ENCODE measurements at places on chromosomes 12 and 14.

DNA sequence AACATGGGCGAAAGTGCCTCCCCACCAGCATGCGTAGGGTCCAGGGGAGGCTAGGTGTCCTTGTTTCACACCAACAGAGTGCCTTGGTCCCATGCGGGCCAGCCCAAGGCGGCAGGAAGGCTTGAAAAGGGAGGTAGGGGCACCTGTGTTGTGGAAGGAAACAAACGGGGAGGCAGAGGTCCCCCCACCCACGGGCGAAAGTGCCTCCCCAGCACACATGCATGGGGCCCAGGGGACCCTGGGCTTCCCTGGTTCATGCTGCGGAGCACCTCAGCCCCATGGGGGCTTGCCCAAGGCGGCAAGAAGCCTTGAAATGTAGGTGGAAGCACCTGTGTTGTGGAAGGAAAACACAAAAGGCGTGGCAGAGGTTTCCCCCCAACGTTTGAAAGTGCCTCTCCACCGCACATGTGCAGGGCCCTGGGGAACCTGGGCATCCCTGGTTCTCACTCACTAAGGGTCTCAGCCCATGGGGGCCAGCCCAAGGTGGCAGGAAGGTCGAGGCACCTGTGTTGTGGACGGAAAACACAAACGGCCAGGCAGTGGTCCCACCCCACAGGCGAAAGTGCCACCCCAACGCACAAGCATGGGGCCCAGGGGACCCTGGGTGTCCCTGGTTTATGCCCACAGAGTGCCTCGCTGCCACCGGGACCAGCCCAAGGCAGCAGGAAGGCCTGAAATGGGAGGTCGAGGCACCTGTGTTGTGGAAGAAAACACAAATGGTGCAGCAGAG lies 374.7 kb downstream of the ALG10 start:
- no peak for DNase-seq

DNA sequence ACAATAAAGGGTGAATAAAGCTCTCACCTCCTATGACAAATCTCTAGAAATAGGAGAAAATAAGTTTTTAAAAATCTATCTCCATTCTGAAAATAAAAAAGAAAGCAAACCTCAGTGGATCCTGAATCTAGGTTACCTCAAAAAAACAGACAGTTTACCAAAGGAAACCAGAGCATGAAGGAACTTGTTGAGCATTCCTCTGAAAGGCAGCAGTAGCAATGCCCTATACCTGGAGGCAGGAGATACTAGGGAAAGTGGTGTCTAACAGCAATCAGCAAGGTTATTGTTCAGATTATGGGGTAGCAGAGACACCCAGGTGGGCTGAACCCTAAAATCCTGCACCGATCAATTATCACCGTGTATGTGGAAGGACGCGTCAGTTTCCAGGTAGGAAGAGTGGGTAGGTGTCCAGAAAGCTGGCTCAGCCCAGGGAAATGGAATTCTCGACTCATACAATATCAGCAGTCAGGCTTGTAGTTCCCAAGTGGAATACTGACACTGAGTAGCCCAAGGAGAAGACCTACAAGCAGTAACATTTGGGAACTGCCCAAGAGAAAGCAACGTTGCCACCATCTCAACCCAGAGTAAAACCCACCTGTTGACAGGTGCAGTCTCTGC lies 128.3 kb downstream of the ST8SIA1 start:
- no peak for DNase-seq

- DNase-seq: no peak
These were observed 698.9 kb downstream of the BCL11B start for GRCh38 chr14:98573082-98573481.

- DNase-seq: no peak
These were observed 8.4 kb upstream of the SIX1 start for GRCh38 chr14:60657456-60658210.

- DNase-seq: no peak
These were observed 41.8 kb upstream of the PPP2R5C start for GRCh38 chr14:101719708-101720107.

GRCh38 chr14:42316693-42317092 lies 710.0 kb downstream of the LRFN5 start:
- DNase-seq: no peak

GRCh38 chr12:54658306-54659264 lies 10.4 kb upstream of the DCD start:
- DNase-seq: peak; percentile 38

GRCh38 chr14:58547649-58548048 lies 90.1 kb upstream of the DACT1 start:
- DNase-seq: no peak

- DNase-seq: no peak
These were observed 43.2 kb downstream of the CPSF2 start for GRCh38 chr14:92164958-92165357.

DNA sequence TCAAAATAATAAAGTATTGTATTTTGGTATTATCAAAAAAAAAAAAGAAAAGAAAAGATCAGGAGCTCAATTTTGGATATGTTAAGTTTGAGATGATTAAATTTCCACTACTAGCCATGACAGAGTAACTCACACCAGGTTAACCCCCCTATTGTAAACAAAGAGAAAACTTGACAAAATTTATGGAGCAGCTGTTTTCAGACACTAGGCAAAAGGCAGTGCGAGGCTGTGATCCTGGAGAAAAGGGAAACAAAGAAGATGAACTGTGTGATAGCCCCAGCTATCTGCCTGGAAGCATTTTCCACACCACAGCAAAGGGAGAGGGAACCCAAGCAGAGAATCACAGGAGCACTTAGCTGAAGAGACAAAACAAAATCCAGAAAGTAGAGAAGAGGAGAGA lies 145.0 kb downstream of the KIF21A start:
- no peak for DNase-seq

- DNase-seq: no peak
These were observed 336.8 kb downstream of the LRIG3 start for GRCh38 chr12:58583529-58583928.

DNA sequence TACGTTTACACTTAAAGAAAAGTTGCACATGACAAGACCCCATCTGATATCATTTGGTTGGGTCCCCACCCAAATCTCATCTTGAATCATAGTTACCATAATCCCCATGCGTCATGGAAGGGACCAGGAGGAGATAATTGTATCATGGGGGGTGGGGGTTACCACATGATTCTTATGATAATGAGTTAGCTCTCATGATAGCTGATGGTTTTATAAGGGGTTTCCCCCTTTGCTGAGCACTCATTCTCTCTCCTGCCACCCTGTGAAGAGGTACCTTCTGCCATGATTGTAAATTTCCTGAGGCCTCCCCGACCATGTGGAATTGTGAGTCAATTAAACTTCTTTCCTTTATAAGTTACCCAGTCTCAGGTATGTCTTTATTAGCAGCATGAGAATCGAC lies 60.3 kb downstream of the PHLDA1 start:
- DNase-seq: no peak

- DNase-seq: no peak
These were observed 270.1 kb upstream of the PRICKLE1 start for GRCh38 chr12:42859612-42860011.

GRCh38 chr12:107374161-107374840 lies 281.0 kb upstream of the CRY1 start:
- no peak for DNase-seq

- no peak for DNase-seq
These were observed 22.0 kb upstream of the DRAM1 start for GRCh38 chr12:101855364-101855884.

- peak; percentile 14 for DNase-seq
These were observed 89.2 kb downstream of the CFAP54 start for GRCh38 chr12:96578526-96579125.

DNA sequence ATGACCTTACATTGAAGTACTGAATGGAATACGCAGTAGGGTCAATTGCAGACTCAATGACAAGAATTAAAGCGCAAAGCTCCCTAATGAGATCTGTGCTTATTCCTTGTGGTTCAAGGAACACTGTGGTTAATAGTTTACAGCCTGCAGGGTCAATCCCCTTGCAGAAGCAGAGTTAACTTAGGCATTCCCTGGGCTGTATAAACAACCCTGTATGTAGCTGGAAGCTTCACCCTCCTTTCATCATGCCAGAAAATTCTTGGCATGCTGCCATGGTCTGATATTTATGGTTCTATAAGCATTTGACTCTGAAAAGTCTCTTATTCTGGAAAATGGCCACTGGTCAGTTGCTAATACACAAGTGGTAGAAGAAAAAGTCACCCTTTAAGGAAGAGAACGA lies 227.7 kb downstream of the NOVA1 start:
- no peak for DNase-seq

DNA sequence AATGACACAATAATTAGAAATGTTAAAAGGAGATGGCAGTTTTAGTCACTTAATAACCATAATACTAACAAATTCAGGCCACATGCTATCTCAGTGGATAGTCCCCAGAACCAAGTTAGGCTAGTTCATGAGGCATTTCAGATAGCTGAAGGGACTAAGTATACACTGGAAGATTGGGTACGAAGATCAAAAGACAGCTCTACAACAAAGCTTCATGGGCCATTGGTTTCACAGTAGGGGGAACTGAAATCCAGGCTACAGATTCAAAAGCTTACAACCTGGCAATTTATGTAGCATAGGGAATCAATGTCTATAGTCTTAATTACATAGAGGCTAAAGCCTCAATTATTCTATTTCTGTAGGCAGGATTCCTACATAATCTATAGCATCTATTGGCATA lies 343.0 kb downstream of the RGS6 start:
- DNase-seq: no peak

DNA sequence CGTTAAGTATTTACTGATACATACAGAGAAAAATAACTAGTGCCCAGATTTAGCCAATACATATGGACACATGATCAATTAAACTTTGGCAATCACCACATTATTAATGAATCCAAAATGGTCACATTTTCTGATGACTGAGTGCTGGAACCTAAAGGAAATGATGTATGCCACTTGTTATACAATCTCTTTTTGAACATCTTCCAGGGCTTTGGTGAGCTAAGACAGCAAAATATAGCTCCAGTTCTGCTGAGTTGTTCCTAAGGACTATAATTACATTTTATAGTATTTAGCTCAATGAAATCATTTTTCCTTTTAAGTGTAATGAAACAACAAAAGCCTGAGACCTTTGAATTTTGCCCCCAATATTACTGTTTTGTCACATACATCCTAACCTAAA lies 329.1 kb upstream of the ATP2B1 start:
- DNase-seq: no peak

GRCh38 chr14:71532344-71532743 lies 399.9 kb upstream of the RGS6 start:
- DNase-seq: no peak

DNA sequence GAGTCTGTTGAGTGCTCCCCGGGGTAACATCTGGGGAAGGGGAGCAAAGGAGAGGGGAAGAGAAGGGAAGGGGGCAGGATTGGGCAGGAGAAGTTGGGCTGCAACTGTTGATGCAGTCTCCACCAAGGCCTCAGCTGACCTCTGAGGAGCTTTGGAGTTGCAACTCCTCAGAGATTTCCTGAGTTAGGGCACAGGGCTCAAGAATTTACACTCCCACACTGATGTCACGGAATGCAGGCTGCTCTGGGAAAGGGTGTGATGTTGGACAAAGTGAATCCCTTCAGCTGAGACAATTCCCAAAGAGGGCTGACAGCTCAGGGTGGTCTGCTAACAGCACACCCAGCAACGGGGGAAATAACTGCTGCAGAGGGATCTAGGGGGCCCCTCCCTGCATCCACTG lies 295.6 kb downstream of the PCNX1 start:
- no peak for DNase-seq

- no peak for DNase-seq
These were observed 106.4 kb upstream of the C14orf180 start for GRCh38 chr14:104473244-104473565.

DNA sequence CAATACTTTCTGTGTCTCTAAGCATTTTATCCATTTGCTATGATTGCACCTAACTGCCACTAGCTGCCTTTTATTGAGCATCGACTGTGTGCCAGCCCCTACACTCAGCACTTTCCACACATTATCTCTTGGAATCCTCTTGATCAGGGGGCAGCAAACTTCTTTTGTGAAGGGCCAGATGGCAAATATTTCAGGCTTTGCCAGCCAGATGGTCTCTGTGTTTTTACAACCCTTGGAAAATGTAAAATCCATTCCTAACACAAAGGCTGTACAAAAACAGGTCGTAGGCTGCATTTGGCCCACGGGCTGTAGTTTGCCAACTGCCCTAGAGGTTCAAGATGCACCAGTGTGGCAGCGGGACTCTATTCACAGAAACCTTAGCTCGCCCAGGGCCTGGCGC lies 19.5 kb downstream of the FOXN4 start:
- no peak for DNase-seq

GRCh38 chr12:56565510-56566101 lies 44.0 kb downstream of the RBMS2 start:
- DNase-seq: no peak

GRCh38 chr12:68768431-68768939 lies 22.5 kb downstream of the SLC35E3 start:
- no peak for DNase-seq

- no peak for DNase-seq
These were observed 91.0 kb downstream of the NTN4 start for GRCh38 chr12:95699579-95699978.

GRCh38 chr14:104450811-104451401 lies 128.7 kb upstream of the C14orf180 start:
- no peak for DNase-seq

DNA sequence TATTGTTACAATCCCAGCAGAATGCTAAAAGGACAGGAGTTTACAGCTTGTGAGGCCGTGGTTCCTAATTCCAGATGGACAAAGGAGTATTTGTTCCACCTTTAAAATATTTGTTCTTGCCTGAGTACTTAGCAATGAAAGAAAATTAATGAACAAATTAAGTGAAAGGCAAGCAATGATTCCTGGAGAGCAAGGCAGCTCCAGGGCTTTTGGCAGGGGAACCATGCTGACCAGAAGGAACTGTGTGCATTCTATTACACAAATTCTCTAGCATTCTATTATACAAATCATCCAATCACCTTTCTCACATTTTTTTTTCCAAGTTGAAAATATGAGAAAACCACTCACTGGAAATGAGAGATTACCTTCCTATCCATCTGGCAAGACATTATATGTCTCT lies 1.8 kb upstream of the BMAL2 start:
- DNase-seq: no peak

- DNase-seq: no peak
These were observed 29.1 kb upstream of the KLRB1 start for GRCh38 chr12:9636851-9637206.

DNA sequence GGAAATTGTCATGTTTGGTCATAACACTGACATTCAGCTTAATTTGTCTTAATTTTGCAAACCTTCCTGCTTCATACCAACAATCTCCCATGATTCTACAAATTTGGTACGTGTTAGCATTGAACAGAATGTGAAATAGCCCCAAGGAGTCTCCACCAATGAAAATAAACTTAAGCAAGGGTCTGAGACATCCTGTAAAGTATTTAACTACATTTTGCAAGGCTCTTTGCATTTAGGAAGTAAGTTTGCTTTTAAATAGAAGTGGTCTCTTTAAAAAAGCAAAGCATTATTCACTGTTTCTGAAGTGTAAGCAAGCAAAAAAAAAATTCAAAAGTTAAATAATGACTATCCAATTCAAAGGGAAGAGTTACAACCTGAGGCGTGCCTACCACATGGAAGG lies 79.9 kb downstream of the WASHC3 start:
- DNase-seq: no peak

- DNase-seq: no peak
These were observed 60.1 kb downstream of the BCAT1 start for GRCh38 chr12:24888813-24889212.

Data from effector memory CD8-positive, alpha-beta T cell (primary cell).